Smooth muscle cell of the brain vasculature (primary cell): ENCODE measurements at places on chromosomes 6 and 20.

- no peak for DNase-seq
Observed at GRCh38 chr20:36629719-36630681, 16.0 kb downstream of the SLA2 start.

DNA sequence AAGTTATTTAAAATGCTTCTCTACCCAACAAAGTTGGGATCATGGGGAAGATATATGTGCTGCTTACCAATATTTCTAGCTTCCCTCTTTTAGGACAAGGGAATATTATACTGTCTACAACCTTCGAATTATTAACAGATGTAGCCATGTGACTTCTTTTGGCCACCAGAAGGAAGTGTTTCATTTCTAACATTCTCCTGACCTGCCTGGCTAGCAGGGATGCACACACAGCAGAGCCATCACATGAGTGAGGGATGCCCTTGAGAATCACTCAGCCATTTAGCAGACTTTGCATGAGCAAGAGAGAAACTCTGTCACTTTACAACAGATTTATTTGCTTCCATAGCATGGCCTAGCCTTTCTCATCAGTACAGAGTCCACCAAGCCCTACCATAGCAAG lies 230.7 kb upstream of the MARCKS start:
- no peak for DNase-seq

DNA sequence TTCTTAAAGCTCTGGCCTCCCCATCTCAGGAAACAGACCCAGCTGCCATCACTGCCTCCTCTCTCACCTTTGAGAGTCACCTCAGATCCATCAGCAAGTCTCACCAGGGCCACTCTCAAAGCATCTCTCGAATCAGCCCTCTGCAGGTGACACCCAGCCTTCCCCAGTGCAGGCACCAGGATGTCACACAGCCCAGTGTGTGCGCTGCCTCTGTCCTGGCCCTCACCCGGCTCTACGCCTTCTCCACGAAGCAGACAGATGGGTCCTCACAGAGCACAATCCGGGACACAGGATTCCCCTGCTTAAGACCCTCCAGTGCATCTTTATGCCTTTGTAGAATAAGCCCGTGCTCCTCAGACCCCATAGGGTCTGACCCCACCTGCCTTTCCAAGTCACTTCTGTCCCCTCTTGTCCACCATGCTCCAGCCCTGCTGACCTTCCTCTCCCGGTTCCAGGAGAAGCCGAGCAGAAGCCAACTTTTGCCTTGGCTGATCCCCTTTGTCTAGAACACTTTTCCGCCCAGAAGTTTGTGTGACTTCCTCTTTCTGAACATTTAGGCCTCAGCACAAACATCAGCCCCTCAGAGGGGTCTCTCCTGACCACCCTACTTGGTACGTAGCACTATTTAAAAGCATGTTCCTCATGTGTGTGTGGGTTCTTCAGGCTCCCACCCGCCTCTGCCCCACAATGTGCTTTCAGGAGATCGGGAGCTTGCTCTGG lies 60.2 kb downstream of the PSMG4 start:
- DNase-seq: no peak

- no peak for DNase-seq
Observed at GRCh38 chr20:9989066-9989724, 45.6 kb upstream of the ANKEF1 start.

- no peak for DNase-seq
Observed at GRCh38 chr6:5507131-5507681, 245.9 kb downstream of the FARS2 start.

GRCh38 chr20:49765846-49766541 lies 46.6 kb upstream of the SLC9A8 start:
- DNase-seq: no peak
